ENCODE measurements at places on chromosomes 3 and 15. TPM values are rescaled to one million over a fixed set of nuclear protein-coding genes. Genes with fewer than 3 reads are reported as not detected.

DNA sequence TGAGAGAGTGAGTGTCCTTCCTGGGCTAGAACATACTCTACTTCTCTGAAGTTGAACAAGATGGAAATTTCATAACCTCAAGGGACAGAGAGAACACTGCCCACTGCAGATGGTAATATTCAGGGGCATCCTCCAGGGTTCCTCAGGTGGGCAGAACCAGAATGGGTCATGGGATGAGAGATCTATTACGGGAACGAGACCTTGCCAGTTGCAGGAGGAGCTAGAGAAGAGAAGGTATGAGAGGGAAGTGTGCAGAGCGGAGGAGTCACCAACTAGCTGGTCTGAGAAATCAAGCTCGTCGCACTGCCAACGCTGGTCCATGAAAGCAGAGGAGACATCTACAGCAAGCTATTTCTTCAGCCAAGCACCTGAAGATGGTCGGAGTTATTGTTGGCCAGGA, 184.7 kb downstream of the TJP1 start:
- DNase-seq: no peak

- DNase-seq: no peak
These were observed 40.4 kb downstream of the DNASE1L3 start for GRCh38 chr3:58170376-58170775.

GRCh38 chr15:99590913-99591646, 25.3 kb downstream of the MEF2A start:
- DNase-seq: no peak

DNA sequence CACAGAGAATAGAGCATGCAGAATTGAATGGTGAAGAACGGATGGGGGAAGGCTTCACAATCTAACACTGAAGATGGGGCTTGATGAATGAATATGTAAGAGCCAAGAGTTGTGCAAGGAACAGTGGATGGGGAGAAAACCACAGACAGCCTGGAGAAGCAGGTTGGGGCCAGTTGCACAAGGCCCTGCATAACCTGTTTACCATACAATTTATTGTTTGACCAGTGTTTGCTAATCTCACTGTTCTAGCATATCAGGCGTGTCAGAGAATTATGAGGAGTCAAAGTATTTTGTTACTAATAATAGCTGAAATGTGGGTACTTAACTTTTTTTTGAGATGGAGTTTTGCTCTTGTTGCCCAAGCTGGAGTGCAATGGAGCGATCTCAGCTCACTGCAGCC, 36.4 kb downstream of the LINS1 start:
- DNase-seq: no peak

- no peak for DNase-seq
These were observed 521.9 kb downstream of the FOXP1 start for GRCh38 chr3:71061581-71061980.

DNA sequence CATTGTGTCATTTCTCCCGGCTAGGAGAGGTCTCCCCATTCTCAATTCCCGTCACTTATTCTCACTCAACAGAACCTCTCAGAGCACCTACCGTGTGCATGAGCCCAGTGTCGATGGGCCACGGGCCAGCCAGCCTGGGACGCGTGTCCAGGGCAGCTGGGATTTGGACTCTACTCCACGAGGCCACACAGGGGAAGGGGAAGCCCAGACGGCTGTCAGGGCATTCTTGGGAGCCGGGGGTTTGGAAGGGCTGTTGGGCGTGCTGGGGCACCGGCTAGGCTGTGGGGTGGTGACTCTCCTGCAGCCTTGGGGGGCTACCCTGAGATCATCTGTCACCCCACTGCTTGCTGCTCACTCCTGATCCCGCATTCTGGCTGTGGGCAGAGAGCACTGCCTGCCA, 41.7 kb upstream of the PCSK6 start:
- no peak for DNase-seq

- no peak for DNase-seq
These were observed 84.6 kb downstream of the DGKG start for GRCh38 chr3:186277268-186277909.

GRCh38 chr3:43998370-43998835, 243.3 kb upstream of the TOPAZ1 start:
- no peak for DNase-seq

GRK7 gene
- not detected for total RNA-seq

PLA2G4E gene
- total RNA-seq: not detected

All from SJSA1 (cell line).